ENCODE measurements at places on chromosomes 6 and 20. TPM values are rescaled to one million over a fixed set of nuclear protein-coding genes. Genes with fewer than 3 reads are reported as not detected.
A peak's percentile ranks its signal among the peaks of the same experiment; 100 is the strongest.

DNA sequence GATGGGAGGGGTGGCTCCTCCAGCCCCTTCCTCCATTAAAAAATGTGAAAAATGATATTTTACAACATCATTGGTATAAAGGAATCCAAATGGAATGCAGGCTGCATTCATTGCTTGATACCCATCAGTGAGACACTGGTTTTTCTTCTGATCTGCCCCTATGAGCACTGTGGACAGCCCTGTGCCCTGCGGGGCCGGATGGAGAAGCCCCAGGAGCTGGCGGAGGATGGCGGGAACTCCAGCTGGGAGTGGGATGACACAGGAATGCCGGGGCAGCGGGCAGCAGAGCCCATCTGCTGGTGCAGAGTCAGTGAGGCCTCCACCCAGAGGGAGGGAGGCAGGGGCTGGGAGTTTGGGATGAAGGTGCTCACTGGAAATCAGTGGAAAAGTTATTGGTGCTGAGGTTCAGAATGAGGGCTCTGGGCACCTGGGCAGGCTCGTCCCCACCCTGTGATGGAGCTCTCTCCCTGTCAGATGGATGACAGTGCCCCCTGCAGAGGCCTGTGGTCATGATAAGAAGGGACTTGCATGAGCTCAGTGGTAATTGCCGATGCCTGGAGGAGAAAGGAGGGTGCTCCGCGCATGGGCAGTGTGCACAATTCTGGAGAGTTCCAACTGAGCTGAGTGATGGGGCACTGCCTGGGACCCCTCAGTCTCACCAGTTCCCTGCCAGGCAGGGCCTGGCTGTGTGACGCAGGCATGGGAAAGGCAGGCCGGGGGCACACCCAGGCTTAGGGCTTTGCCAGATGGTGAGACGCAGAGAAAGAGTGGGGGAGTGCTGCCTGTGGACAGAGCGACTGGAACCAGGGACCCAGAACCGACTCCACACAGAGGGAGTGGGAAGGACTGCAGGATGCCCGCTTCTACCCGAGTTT lies 23.2 kb downstream of the CTCFL start:
- no peak overlapping the region for H3K4me3 ChIP-seq
- peaks cover 15% of the 10 kb centered on the region for H3K27me3 ChIP-seq
- no peak overlapping the region for H3K27ac ChIP-seq
- no peaks in the 10 kb centered on the region for H3K36me3 ChIP-seq
- no peak for DNase-seq
- peaks cover 6% of the 10 kb centered on the region for H3K4me1 ChIP-seq

GRCh38 chr20:32982617-32983458 lies 21.4 kb downstream of the SUN5 start:
- H3K27me3 ChIP-seq = no peaks in the 10 kb centered on the region
- DNase-seq = no peak
- H3K4me1 ChIP-seq = peaks cover 18% of the 10 kb centered on the region
- H3K4me3 ChIP-seq = no peak overlapping the region

DNA sequence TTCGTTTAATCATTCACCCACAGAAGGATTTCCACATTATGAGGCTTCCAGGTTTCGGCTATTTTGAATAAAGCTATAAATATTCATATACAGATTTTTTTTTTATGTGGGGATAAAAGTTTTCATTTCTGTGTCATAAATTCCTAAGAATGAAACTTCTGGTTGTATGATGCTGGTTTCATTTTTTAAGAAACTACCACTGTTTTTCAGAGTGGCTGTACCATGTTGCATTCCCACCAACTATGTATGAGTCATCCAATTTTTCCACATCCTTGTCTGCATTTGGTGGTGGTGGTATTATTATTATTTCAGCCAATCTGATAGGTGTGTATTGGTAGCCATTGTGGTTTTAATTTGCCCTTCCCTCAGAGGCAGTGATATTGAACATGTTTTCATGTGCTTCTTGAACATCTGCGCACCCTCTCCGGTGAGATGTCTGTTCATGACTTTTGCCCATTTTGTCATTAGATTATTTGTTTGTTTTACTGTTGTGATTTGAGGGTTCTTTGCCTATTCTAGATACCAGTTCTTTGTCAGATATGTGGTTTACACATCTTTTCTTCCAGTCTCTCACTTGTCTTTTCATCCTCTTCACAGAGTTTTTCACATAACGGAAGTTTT lies 75.5 kb downstream of the DOK5 start:
- peaks cover 11% of the 10 kb centered on the region for H3K27me3 ChIP-seq
- no peaks in the 10 kb centered on the region for H3K36me3 ChIP-seq
- no peak overlapping the region for H3K27ac ChIP-seq
- no peak for DNase-seq

DNA sequence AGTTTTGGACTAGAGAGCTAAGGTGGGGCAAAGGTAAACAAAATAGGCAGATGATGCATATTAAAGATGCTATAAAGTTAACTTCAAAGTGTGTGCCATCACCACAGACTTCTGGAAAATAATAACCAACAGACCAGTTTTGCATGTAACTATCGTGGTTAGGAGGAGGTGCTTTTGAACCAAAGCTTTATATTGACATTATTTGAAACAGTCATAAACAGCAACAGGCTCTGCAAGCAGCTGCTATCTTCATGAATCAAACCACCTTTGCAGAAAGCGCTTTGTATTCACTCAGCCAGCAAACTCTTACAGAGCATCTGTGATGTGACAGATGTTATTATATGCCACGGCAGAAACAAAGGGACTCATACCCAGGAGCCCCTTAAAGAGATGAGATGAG lies 81.9 kb downstream of the CRYBG1 start:
- H3K4me3 ChIP-seq = no peak overlapping the region
- H3K36me3 ChIP-seq = no peaks in the 10 kb centered on the region
- no peak for DNase-seq
- H3K27ac ChIP-seq = no peak overlapping the region
- peaks cover 4% of the 10 kb centered on the region for H3K4me1 ChIP-seq
- peaks cover 25% of the 10 kb centered on the region for H3K27me3 ChIP-seq

The FLRT3 gene
- total RNA-seq = not detected

- H3K27me3 ChIP-seq = no peaks in the 10 kb centered on the region
- H3K27ac ChIP-seq = no peak overlapping the region
- no peak for DNase-seq
- peaks cover 16% of the 10 kb centered on the region for H3K4me1 ChIP-seq
Observed at GRCh38 chr6:130500693-130501092, 134.9 kb downstream of the TMEM200A start.

GRCh38 chr6:85192596-85192995 lies 257.3 kb upstream of the NT5E start:
- H3K27ac ChIP-seq = no peak overlapping the region
- no peak for DNase-seq
- no peaks in the 10 kb centered on the region for H3K4me1 ChIP-seq
- no peaks in the 10 kb centered on the region for H3K36me3 ChIP-seq
- no peaks in the 10 kb centered on the region for H3K27me3 ChIP-seq

DNA sequence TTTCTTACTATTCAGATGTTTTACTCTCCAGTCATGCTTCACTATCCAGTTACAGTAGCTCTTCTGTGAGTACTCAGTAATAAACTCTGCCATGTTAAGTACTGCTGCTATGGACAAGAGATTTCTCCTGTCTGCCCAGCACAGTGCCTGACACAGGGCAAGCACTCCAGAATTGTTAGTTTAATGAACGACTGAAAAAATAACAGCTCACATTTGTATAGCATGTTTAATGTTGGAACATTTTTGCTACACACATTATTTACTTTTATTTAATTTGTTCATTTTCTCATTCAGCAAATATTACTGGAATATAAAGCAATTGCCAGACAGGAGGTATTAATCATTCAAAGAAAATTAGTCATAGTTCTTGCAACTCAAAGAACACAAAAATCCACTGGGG lies 142.6 kb upstream of the HMGN3 start:
- no peak for DNase-seq
- peaks cover 4% of the 10 kb centered on the region for H3K4me1 ChIP-seq
- H3K36me3 ChIP-seq = no peaks in the 10 kb centered on the region
- H3K27ac ChIP-seq = no peak overlapping the region
- no peak overlapping the region for H3K4me3 ChIP-seq
- peaks cover 7% of the 10 kb centered on the region for H3K27me3 ChIP-seq

The RTEL1 gene
- total RNA-seq = 33.6 TPM

The AGER gene
- 15.6 TPM for total RNA-seq

The CCDC28A gene
- 19.2 TPM for total RNA-seq

The DNAH8 gene
- total RNA-seq = 0.15 TPM

- no peaks in the 10 kb centered on the region for H3K27me3 ChIP-seq
- no peaks in the 10 kb centered on the region for H3K36me3 ChIP-seq
- no peak for DNase-seq
Observed at GRCh38 chr6:49151957-49152356, 311.1 kb downstream of the MMUT start.

DNA sequence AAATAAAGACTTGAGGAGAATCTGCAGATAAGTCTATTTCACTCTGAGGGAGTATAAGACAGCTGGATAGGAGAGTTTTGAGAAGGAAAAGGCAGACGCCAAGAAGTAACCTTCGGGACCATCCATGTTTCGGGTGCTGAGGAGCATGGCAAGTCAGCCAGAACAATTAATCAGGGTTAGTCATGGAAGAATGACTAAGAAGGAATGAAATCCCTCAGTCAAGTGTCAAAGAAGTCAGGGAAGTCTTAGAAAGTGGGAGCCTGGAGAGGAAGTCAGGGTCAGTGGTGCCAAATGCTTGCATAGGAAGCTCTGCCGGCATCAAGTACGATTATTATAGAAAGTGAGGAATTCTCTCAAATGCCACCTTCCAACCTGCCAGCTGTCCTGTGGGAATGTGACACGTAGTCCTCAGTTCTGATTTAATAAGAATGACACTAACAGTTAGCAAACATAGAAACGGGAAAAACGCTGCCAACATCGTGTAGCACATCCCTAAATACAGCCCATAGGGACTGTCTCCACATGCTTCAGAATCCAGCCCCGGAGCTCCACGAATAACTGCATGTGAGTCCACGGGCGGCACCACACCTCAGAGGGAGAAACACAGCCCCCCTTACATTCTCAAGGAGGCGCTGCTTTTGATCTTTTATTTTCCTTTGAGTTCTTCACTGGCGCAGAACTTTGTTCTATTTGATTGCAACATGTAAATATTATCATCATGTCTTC lies 602.7 kb downstream of the PRKN start:
- H3K36me3 ChIP-seq = peaks cover 2% of the 10 kb centered on the region
- no peak overlapping the region for H3K27ac ChIP-seq
- H3K27me3 ChIP-seq = no peaks in the 10 kb centered on the region
- no peak overlapping the region for H3K4me3 ChIP-seq

DNA sequence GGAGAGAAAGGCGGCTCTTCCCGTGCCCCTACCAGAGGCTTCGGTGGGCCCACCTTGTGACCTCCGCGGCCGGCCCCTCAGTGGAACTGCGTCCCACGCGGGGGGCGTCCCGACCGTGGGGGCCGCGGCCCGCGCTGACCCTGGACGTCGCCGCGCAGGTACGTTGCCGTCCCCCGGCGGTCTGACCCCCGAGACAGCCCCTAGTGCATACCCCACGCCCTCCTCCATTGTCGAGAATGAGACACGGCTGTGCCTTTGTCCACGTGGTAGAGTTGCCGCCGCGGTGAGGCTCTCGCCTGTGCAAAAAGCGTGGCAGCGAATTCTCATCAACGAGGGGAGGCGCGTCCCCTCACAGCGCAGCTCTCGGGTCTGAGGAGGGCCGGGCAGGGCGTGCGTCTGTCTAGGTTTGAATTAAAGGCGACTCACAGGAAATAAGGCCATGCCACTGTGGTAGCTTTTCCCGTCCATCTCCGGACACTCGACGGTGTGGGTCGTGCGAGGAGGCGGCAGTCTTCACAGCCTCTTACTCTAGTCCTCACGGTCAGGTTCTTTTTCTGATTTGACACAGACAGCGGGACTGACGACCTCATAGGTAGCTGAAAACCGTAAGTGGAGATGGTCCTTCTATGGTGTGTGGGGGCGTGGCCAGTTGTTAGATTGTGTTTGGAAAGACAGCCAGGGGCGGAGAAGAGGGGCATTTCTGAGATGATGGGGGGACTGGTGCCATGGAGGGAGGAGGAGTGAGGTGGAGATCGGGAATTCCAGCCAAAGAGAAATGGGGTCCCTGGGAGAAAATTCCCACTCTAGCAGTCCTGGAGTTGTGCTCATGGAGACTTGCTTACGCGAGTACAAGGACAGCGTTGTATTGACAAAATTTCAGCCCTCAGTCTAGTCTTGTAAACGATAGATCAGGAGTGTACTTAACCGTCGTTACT lies 580 bp downstream of the NXT1 start:
- peaks cover 36% of the 10 kb centered on the region for H3K4me1 ChIP-seq
- peak overlapping the region; percentile 77 for H3K4me3 ChIP-seq
- DNase-seq = peak; percentile 72
- H3K27ac ChIP-seq = peak overlapping the region; percentile 100

The DPPA5 gene
- not detected for total RNA-seq

- no peaks in the 10 kb centered on the region for H3K27me3 ChIP-seq
- H3K36me3 ChIP-seq = no peaks in the 10 kb centered on the region
- DNase-seq = no peak
- no peak overlapping the region for H3K4me3 ChIP-seq
- H3K4me1 ChIP-seq = peaks cover 9% of the 10 kb centered on the region
Observed at GRCh38 chr20:62413896-62414481, 6.9 kb upstream of the CABLES2 start.

GRCh38 chr6:168602576-168602975 lies 161.6 kb downstream of the SMOC2 start:
- no peak overlapping the region for H3K4me3 ChIP-seq
- DNase-seq = no peak
- H3K27me3 ChIP-seq = peaks cover 14% of the 10 kb centered on the region
- no peak overlapping the region for H3K27ac ChIP-seq
- H3K36me3 ChIP-seq = no peaks in the 10 kb centered on the region

The SLC17A9 gene
- 17.4 TPM for total RNA-seq

DNA sequence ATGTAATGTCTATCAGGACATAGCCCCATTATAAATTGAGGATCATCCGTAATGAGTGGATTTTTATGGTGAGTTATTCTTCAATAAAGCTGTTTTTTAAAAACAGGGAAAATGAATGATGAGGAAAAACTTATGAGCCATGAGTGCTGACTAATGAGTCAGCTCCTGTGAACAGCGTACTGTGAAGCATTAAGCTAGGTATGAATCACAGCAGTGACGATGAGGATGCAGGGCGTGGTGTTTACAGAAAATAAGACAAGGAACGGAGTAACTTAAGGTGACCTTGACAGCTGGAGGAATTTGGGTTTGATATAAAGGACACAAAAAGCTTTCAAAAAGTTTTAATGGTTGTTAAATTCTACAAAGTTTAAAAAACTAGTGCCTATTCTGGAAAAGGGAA lies 96.3 kb downstream of the FOXF2 start:
- no peaks in the 10 kb centered on the region for H3K36me3 ChIP-seq
- H3K4me1 ChIP-seq = no peaks in the 10 kb centered on the region
- no peak overlapping the region for H3K4me3 ChIP-seq
- no peak for DNase-seq

- peak overlapping the region; percentile 75 for H3K27ac ChIP-seq
- no peak overlapping the region for H3K4me3 ChIP-seq
- DNase-seq = no peak
Observed at GRCh38 chr6:111802015-111802414, 71.2 kb downstream of the FYN start.

DNA sequence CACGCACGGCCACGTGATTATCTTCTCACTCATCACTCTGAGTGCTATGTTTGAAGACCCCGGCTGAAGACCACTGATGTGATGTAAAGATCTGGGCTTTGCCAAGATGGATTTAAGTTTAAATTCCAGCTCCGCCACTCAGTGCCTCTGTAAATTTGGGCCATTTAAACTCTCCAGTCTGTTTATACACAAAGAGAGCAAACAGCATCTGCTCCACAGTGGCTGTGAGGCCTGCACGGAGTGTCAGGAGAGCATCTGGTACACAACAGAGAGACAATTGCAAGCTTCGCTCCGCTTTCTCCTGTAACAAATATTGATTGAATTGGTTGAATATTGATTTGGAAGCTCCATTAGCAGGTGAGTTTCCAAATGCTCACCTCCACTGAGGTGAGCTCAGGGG lies 80.5 kb upstream of the FRMD1 start:
- no peak for DNase-seq
- H3K27ac ChIP-seq = no peak overlapping the region
- peaks cover 2% of the 10 kb centered on the region for H3K4me1 ChIP-seq
